NCI-H446 (cell line): ENCODE measurements at places on chromosomes 4 and X.

- no peak for DNase-seq
Observed at GRCh38 chrX:69073241-69073640, 92.0 kb downstream of the PJA1 start.

GRCh38 chr4:77045490-77045889 is 30.3 kb downstream of the CCNI start:
- no peak for DNase-seq

GRCh38 chr4:108783665-108784463 is 21.0 kb upstream of the ETNPPL start:
- DNase-seq: no peak

GRCh38 chrX:40237731-40238178 is 140.0 kb upstream of the BCOR start:
- DNase-seq: no peak

- DNase-seq: no peak
Observed at GRCh38 chr4:185794637-185795036, 17.4 kb downstream of the SORBS2 start.

GRCh38 chrX:120824021-120824420 is 51.6 kb downstream of the CT47B1 start:
- no peak for DNase-seq

DNA sequence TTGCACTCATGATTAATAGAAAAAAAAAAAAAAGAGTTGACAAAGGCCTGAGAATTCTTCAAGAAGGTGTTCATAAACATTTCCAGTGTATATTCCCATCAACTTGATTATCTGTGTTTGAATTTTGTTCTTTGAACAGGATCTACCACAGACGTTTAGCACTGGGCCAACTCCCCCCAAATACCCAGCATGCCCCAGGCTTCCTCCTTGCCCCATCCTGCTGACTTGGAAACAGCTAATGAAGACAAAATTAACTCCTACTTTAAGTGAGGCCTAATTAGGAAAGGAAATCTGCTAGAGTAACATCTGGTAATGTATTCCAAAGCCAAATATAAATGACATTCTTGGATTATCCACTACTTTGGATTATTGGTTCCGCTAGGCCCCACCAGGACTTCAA is 52.5 kb downstream of the PPARGC1A start:
- no peak for DNase-seq

GRCh38 chr4:98474408-98474844 is 184.0 kb downstream of the TSPAN5 start:
- no peak for DNase-seq

DNA sequence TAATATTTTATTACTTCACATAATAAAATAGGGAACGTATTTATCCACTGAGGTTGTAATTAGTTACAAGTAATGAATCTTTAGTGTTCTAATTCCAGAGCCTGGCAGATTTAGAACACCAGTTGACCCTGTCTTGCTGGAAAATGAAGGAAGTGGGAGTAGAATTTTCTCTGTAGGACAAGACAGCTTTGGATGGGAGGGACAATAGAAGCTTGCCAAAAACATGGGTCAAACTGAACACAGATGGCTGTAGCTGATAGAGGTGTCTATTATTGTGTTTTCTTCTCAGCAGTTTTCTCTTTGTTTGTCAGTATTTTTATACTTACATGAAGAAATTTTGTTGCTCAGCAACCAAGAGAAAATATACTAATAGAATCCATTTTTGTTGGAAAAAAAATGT is 20.2 kb downstream of the FAT4 start:
- peak; percentile 8 for DNase-seq

DNA sequence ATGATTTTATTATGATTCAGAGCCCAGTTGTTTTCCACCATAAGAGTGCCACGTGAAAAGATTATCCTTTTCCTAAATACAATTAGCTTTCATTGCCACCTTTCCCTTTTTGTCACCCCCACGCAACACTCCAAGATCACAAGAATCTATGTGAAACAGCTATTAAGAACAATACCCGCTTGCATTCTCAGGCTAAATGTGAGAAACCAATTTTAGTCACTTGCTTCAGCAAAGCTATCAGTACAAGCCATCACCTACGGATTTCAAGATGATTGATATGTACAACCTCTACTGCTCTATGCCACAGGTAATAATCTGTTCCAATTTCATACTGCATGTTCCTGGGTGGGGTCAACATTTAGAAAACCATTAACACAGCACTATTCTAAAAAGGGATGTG is 2.5 kb downstream of the ATP11C start:
- DNase-seq: no peak

DNA sequence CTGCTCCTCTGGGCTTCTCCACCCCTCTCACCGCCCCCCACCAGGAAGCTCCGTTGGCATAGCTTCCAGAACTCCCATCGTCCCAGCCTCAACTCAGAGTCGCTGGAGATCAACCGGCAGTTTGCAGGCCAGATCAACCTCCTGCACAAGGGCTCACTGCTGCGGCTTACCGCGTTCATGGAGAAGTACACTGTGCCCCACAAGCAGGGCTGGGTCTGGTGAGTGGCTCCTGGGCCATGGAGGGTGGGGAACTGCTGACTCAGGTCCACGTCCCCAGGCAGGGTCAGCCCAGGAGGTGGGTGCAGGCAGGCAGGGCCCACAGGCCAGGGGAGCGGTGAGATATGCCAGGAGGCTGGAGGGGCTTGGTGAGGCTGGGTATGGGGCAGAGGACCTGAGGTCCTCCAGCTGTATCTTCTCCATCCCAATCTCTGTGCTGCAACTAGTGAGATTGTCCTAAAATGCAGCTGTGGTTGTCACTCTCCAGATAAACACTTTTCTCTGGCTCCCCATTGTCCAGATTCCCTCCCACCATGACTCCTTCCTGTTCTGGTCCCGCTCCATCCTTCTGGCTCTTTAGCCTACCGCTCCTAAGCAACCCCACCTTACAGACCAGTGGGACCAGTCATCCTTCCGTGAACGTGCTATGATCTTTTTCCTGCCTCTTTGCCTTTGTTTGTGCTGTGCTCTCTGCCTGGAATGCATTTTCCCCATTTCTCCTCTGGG is 71.9 kb downstream of the STARD8 start:
- DNase-seq: no peak

DNA sequence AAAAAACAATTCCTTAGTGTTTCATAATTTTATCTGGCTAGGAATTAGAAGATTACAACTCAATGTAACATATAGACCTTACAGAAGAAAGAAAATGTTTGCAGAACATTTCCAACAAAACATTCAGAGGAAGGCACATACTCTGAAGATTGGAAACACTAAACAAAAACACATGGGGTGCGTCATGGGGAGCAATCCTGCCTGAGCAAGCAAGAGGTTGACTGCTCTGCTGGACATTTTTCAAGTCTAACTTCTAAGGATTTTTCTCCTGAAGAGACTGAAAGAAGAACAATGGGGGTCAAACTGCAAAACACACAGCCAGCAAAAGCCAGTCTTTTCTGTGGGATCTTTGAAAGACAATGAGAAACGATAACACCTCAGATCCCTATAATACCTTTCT is 182.8 kb downstream of the GUCY2F start:
- DNase-seq: no peak

DNA sequence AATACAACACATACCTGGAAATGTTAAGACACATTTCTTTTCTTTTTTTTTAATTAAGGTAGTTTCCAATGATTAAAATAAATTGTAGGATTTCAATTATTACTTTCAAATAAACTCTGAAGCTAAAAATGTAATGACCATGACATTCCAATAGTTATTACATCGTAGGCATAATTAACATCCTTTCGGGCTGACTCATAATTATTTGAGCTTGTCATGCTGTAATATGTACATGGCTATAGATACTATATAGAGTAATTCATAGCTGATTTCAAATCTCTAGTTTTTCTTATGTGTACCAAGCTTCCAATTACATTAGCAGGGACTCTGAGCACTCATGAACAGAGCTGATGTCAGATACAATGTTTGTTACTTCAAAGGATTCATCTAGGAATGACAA is 125.7 kb upstream of the GABRG1 start:
- no peak for DNase-seq

GRCh38 chr4:146165840-146166239 is 9.7 kb upstream of the LSM6 start:
- no peak for DNase-seq

- DNase-seq: no peak
Observed at GRCh38 chrX:51459125-51459524, 37.3 kb downstream of the NUDT11 start.

DNA sequence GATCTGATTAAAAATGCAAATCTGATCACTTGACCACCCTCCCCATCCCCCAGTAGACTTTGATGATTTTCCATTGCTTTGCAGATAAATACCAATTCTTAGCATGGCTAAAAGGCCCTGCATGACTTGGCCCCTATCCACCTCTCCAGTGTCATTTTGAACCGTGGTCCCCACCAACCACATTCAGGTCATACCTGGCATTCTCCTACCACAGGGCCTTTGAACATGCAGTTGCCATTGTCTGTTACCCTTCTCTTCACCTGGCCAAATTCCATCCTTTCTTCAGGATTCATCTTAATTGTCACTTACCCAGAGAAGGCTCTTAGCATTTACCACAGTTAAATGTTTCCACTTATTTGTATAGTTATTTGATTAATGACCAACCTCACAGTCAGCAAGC is 36.9 kb upstream of the RELL1 start:
- no peak for DNase-seq

DNA sequence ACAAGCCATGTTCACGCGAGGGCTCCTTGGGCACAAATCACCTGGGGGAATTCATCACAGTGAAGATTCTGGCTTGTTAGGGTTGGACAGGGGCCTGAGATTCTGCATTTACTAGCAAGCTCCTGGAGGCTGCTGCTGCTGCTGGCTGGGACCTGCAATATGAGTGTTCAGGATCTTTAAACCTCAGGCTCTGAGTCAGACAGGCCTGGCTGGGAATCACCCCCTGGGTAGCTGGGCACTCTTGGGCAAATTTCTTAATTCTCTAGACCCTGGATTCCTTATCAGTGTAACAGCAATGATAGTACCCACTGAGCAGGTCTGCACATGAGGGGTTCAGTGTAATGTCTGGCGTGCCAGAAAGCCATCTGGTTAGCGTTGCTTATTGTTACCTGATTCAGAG is 101.5 kb downstream of the DHX15 start:
- DNase-seq: no peak

DNA sequence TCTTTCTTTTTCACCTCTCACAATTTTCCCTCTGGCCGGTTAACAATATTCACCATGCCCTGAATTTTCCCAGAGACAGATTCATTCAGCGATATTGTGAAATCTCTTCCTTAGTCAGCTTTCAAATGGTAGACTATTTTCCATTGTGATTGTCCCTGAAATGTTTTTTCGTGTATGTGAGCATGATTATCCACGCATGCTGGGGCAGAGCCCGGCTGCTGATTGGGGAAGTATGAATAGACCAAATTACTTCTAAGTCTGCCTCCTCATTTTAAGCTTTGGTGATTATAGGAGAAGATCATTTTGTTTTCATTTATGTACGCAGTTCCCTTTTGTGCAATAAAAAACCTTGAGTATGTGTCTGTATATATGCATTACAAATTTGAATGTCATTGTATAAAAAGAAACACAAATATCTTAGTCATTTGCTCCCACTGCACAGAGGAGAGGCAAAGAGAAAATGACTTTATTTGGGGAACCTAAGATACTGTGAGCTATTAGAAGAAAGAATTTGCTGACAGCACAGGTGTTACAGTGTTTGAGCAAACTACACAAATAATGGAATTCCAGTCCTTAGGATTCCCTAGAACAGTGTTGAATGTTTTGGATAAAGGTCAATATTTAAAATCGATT is 11.3 kb downstream of the DTHD1 start:
- DNase-seq: no peak

DNA sequence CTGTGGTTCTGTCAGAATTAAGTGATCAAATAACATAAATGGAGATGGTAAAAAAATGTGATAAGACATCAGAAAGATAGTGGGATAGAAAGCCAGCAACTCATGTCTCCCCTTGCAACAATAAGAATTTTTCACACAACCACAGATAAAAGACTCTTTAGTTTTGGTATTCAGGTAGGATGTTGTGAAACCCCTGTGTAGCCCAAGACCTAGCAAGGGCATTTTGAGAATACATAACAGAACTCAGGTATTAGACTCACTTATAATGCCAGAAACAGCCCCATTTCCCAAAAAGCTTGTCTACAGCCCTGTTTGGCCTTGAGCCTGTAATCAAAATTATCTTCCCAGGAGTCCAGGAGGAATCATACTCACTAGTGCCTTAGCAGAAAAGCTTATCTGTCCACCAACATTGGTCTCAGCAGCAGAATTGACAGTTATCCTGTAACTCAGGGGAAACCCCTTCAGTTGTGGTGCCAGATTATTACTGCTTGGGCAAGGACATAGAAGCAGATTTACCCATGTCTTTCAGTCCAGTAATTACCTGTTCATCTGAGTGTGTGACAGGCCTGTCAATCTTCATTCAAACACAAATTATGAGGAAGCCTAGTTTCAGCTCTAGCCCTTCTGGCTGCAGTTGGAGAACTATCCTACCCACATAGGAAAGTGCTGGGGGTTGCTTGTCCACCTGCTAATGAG is 41.0 kb upstream of the UGT2B17 start:
- DNase-seq: no peak

- no peak for DNase-seq
Observed at GRCh38 chr4:46924789-46925529, 15.9 kb upstream of the COX7B2 start.

DNA sequence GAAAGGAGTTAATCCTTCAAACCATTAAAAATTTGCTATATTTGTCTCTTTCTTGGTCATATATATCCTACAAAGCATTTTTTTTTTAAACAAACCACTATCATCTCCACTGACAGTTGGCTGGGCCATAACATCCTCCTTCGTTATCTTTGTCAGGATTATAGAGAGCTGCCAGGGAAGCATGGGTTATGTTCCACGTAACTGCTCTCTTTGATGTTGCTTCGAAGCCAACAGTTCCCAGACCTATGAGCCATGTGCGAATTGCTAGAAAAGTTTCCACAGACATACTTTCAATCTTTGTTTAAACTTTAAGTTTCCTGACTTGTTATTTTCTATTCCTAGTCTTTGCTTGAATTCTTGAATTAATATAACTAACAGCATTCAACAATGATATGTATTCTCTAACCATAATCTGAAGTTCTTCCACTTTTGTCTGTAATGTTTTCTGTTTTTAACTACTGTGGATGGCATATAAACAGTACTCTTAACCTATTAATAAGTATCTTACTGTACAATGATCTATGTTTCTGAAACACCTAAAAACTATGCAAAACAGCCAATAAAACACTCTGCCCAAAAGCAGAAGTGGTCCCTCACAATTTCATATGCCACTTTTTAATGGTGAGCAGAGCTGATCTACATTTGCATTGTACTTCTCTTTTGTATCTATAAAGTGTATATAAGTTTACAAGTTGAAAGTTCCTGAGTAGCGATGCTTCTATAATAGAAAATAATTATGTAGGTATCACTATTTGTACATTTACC is 37.9 kb downstream of the EREG start:
- DNase-seq: no peak

DNA sequence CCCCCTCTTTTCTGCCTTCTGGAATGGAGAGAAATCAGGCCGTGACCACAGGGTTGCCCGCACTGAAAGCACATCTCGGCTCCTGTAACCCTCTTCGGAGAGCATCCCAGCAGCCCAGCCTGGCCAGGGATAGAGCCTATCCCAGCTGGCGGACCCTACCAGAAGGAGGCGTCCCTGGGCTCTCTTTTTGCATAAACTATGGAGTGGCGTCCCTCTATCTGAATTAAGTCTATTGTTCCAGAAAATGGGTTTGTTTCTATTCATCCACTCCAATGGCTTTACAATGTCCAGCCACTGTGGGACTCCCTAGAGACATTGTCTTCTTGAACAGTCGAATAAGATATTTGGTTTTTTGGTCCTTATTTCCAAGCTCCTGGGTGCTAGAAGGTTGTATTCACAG is 689 bp upstream of the NHSL2 start:
- no peak for DNase-seq
